Stimulated activated CD8-positive, alpha-beta memory T cell treated with anti-CD3 and anti-CD28 coated beads, Interleukin-4, amount 100 ng/mL, for 4 hours (primary cell): ENCODE measurements at places on chromosomes 7 and 10.

DNA sequence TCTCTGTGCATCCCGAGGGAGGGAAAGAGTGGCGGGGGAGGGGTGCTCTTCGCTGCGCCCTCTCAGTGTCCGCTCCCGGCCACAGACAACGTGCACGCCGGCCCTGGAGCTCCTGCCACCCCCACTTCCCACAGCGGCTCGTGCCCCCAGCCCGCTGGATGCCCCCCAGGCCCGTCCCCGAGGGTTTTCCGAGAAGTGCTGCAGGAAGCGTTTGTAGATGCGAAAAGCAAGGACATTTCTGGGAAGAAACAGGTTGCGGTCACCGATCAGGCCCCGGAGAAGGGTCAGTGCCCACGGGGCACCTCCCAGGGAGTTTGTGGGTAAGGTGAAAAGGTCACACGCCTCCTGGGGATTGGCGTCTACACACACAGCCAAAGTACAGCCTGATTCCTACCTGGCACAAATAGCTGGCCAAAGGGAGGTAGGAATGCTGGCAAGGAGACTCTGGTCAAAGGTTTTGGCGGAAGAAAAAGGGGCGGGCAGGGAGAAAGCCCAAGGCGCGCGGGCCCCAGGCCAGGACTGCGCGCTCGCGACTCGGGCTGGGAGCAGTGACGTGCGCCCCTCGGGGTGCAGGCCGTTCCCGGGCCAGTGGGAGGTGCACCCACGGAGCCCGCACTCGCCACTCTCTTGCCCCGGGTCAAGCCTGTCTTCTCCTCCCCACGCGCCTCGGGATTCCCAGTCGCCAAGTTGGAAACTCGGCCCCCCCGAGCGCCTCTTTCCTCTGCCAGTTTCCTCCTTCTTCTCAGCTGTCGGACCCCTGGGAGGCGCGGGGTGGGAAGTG lies 1.5 kb upstream of the NRP1 start:
- no peak for DNase-seq

GRCh38 chr7:134771889-134772288 lies 7.5 kb upstream of the CALD1 start:
- DNase-seq = no peak

DNA sequence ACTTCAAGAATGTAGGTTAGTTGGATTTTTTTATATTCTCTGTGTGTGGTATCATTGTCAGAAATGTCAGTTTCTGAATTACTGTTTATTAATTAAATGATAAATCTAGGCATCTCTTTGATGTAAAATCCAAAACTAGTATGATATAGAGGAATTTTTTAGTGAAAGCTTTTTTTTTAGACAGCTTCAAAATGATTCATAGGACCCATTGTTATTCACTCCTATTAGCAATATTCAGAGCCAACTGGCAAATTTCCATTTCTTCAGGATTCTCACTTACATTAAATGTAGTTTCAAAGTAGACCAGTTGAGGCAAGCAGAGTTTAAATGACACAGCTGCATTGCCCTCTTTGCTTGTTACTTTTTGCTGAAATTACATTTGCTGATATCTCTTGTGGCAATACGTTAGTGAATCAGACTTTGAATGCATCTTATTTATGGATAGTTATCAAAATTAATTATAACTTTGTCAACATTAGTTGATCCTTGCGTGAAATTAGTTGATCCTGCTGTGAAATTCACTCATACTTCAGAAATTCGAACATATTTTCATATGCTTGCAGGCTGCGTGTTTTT lies 20.3 kb downstream of the ZNF277 start:
- no peak for DNase-seq

DNA sequence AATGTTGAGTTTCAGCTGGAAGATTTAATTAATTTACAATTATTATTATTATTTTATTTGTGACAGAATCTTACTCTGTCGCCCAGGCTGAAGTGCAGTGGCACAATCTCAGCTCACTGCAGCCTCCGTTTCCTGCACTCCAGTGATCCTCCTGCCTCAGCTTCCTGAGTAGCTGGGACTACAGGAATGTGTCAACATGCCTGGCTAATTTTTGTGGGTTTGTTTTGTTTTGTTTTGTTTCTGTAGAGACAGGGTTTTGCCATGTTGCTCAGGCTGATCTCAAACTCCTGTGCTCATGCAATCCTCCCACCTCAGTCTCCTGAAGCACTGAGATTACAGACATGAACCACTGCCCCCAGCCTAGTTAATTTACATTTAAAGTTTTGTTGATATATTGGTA lies 93.8 kb upstream of the MEOX2 start:
- no peak for DNase-seq

DNA sequence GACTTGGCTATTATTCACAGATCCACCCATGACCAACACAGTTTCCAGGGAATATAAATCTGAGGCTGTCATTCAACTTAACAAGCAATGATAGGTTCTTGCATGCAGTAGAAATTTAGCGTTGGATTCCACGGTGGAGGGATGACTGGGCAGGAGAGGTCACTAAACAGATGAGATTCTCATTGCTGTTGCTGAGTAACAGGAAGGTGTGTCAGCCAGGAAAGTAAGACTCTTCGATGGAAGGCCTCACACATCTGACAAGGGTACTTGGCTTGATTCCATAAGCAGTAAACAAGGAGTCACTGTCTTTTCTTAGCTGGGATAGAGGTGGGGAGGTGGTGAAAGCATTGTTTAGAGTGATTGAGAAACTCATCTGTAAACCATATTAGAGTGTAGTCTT lies 1152.0 kb downstream of the SORCS3 start:
- no peak for DNase-seq
